ENCODE measurements at places on chromosomes 1 and 21. TPM values are rescaled to one million over a fixed set of nuclear protein-coding genes. Genes with fewer than 3 reads are reported as not detected.

GRCh38 chr1:76607717-76608116 lies 259.6 kb upstream of the ST6GALNAC5 start:
- no peak for DNase-seq

DNA sequence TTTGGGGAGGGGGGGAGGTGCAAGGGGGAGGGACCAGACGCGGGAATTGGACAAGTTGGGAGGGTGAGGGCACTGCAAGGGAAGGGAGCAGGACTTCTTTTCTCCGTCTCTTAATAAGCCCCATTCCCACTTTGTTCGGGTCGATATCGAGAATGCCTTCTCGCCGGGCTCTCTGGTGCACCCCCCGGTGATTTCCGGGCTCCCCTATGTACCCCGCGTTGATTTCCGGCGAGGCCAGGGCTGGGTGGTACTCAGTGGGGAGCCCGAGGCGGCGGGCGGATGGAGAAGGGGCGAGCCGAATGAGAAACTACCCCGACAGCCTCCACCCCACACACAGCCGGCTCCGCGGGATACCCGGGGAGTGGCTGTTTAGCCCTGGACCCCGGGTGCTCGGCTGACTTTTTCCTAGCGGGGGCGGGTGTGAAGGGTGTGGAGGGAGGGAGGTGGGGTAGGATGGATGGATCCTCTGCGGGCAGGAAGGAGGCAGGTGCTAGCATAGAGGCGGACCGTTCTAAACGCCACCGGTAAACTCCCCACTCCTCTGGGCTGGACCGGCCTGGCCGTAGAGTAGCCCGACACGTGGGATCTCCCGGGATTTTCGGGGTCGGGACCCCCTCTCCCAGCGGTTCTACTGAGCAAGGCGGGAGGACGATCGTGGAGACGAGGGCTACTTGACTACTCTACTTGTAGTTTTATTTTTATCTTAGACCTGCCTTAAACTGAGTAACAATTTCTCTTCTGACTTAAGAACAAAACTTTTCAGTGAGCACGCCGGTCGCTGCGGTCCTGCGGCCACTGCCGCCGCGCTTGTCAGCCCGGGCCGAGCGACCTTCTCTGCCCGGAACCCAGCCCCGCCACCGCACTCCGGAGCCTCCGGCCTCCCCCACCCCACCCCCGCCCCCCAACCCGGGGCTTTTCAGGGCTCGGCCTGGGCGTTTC lies 1.0 kb downstream of the RNF220 start:
- peak; percentile 23 for DNase-seq

DNA sequence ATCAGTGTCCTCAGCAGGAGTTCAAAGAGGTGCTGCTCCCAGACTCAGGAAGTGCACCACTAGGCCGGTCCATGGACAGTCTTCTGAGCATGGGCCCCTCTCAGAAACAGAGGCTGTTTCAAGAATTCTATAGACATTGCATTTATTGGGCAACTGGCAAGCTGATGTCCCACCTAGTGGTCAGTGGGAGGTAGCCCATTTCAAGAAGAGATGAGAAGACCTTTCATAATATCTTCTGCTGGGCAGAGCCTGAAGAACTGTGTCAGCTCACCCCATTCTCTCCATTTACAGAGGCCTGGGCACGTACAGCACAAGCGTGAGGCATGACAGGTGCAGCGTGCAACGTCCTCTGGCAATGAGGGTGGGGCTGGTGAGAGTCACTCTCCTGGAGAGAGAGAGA lies 216.0 kb downstream of the DYRK1A start:
- peak; percentile 71 for DNase-seq

The LCE1E gene
- total RNA-seq = not detected

GRCh38 chr1:172069534-172069933 lies 228.2 kb downstream of the DNM3 start:
- peak; percentile 55 for DNase-seq

- DNase-seq = no peak
These were observed 19.0 kb upstream of the ZNF678 start for GRCh38 chr1:227544067-227545050.

The EXO1 gene
- 1.3 TPM for total RNA-seq

The ADIPOR1 gene
- 230 TPM for total RNA-seq

The CELA2A gene
- not detected for total RNA-seq

DNA sequence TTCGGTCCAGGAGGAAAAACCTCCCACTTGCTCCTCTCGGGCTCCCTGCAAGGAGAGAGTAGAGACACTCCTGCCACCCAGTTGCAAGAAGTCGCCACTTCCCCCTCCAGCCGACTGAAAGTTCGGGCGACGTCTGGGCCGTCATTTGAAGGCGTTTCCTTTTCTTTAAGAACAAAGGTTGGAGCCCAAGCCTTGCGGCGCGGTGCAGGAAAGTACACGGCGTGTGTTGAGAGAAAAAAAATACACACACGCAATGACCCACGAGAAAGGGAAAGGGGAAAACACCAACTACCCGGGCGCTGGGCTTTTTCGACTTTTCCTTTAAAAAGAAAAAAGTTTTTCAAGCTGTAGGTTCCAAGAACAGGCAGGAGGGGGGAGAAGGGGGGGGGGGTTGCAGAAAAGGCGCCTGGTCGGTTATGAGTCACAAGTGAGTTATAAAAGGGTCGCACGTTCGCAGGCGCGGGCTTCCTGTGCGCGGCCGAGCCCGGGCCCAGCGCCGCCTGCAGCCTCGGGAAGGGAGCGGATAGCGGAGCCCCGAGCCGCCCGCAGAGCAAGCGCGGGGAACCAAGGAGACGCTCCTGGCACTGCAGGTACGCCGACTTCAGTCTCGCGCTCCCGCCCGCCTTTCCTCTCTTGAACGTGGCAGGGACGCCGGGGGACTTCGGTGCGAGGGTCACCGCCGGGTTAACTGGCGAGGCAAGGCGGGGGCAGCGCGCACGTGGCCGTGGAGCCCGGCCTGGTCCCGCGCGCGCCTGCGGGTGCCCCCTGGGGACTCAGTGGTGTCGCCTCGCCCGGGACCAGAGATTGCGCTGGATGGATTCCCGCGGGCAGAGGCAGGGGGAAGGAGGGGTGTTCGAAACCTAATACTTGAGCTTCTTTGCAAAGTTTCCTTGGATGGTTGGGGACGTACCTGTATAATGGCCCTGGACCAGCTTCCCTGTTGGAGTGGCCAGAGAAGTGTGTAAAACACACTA lies 45.3 kb downstream of the MRPL39 start:
- peak; percentile 71 for DNase-seq

DNA sequence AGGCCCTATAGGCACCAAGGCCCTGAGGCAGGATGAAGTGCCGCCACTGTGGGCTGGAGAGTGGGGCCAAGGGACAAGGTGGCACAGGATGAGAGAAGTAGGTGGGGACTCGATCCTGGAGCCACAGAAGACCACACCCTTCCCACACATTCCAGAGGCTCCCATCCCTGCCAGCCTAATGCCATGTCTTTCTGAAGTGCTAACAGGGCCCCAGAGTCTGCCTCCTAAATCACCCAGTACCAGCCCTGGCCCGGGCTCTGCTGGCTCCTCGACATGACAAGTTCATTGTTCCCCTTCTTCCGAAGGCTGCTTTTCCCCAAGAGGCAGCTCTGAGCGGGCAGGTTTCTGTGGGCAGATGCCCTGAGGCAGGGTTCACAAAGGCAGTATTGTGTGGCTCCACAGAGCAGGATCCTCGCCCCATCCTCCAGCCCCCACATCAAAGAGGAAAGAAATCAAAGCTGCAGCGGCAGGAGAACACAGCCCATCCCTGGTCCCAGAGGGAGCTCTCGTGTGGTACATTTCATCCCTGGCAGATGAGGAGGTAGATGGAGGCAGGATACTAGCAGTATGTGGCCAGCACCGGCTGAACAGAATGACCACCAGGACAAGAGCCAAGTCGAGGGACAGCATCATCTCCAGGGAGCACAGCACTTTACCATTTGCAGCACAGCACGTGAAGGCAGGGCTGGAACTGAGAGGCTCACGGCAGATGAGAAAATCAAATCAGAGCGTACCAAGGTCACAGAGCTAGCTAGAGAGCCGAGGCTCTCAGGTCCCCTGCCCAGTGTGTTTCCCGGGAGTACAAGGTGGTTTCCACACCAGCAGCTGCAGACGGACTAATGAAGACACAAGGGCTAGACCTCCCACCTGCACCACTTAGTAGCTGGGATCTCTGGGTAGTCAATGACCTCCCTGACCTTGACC lies 64.8 kb downstream of the SYF2 start:
- DNase-seq = no peak

DNA sequence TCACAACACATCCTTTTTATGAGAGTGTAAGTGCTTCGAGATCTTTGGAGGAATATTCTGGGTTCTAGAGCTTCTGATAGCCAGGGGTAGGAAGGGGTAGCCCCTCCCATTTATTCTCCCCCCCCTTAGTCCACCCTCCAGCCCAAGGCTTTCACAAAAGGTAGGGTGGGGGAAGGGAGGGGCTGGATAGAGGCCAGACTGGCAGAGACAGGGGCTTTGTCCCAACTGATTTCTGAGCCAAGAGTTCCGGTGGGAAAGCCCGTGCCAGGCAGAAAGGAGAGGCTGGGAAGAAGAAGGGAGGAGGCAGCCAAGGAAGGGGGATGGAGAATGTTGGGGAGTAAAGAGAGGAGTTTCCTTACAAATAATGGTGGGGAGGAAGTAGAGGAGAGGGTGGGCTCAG lies 3.1 kb downstream of the BCAN start:
- DNase-seq = no peak

The RHBG gene
- total RNA-seq = not detected

GRCh38 chr1:214103778-214104177 lies 116.0 kb downstream of the PROX1 start:
- no peak for DNase-seq

The CFHR2 gene
- not detected for total RNA-seq

GRCh38 chr21:35852820-35853219 lies 207.5 kb downstream of the SETD4 start:
- DNase-seq = no peak

The RUNX1 gene
- total RNA-seq = 221 TPM

DNA sequence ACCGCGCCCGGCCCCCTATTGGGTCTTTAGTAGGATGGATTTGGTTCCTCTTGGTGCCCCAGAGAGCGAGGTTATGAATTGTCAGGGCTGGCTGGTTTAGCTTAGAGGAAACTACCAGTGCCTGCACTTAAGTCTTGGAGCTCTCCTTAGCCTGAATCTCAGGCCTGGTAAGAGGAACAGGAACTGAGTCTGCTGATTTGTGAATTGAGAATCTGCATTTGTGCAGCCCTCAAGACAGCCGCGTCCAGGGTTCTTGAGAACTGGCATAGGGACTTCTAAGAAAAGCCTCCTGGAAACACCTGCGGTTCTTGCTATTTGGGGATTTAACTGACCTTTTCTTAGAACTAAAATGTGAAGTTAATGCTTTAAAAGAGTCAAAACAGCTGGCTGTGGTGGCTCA lies 1.7 kb downstream of the NECAP2 start:
- DNase-seq = no peak

The IL24 gene
- not detected for total RNA-seq

The NLRP3 gene
- total RNA-seq = not detected

Data from myocyte (in vitro differentiated cells).